CD4-positive, alpha-beta T cell treated with Interleukin-4 for 4 hours (primary cell): ENCODE measurements at places on chromosomes 7 and 10.

GRCh38 chr10:62915158-62915557, 99.0 kb upstream of the EGR2 start:
- no peak for DNase-seq

DNA sequence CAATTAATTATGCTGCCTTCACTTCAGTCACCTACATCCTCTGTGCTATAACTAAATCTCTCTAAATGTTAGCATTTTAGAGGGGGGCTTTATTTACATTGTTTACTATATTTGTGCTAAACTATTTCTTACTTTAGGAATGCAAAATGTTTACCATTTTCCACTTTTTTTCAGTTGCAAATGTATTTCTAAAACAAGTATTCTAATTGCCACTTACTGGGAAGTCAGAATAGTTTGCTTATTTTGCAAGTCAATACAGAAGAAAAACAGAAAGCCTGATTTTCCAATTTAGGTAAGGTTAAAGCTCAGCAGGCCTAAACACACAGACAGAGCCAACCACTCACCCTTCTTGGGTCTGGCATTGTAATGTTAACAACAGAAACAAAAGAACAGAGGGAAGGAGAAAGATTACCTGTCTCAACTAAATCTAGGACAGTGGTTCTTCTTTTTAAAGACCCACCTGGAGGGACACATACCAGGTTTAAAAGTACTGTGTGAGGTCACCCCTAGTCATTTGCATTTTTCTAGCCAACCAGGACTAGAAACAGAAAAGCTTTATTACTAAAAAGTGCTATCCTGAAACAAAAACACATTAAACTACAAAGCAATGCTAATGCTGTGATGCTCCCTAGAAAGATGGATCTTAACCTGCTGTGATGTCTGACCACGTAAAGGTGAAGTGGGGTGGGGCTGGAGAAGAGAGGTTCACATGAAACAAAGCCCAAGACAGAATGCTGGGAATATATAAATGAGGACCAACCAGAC, 178.2 kb downstream of the SLC25A13 start:
- DNase-seq, result no peak

GRCh38 chr10:119659951-119660350, 8.8 kb downstream of the BAG3 start:
- DNase-seq, result no peak

DNA sequence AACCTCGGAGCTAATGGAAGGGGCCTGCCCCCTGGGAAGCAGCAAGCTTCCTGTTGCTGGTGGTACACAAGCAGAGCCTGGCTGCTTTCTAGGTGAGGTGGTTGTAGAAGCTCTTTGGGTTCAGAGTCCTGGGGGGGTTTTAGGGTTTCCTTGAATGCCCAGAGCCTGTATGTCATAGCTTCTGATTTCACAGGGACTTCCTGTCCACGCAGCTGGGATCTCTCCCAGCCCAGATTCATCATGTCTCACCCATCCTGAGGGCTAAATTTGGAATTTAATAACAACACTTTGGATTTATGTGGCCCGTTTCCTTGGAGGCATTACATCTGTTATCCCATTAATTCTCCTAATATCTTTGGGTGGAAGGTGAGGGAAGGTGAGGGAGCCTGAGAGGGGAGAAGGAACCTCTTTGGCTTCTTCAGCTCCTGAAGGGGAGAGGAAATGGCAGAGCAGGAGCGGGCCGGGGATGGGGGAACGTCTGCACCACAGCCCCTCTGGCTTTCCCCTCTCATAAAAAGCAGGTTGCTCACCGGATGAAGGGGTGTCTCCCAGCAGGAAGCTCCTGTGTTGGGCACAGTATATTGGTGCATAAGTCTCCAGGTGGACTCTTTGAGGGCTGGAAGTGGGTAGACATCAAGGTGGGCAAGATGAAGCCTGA, 19.7 kb downstream of the RPS24 start:
- no peak for DNase-seq

DNA sequence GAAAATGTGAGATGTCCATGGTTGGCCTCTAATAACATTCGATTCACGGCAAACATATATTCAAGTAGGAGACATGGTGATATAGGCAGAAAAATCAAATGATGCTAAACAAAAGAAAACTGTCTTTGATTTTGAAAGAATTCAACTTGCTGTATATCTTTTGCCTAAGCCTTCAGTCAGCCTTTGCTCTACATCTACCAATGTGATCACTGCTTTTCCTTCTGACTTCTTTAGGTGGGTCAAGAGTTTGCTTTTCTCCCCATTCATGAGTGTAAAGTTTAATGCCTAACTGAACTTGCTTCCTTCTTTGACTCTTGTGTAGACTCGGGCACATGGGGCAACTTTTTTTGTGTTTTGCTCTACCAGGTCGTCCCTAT, 417 bp upstream of the HIF1AN start:
- DNase-seq, result no peak

DNA sequence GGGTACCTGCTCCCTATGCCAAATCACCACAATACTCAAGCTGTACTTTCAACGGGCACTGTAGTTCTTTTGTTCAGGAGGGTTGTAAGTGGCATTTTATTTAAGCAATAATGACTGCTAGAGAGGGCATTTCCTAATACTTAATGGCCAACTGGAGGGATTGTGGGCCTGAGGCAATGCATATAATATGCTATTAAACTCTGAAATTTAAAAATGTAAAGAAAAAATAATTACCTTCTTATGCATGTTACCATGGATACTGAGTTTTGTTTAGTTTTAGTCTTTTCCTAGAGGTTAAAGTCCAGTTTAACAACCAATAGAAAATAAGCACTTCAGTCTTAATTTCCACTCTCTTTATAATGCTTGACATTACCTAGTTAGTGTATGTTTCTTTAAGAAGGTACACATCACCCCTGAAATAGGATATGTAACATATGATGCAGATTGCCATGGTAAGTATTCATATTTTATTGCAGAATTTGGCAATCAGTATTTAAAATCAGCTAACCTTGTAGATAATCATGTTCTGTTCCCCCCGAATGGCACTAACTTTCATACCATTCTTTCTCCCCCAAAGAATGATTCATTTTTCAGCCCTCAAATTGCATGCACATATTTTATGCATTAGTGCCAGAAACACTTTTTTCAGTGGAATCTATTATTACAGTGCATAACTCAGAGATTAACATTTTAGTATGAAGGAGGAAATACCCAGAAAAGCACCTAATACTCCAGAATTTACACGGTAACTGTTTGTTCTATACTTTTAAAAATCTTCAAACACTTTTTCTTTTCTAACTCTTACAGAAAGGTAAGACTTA, 90.3 kb upstream of the ZNF438 start:
- no peak for DNase-seq

- DNase-seq, result no peak
Observed at GRCh38 chr7:153383781-153384180, 624.2 kb downstream of the ACTR3B start.

DNA sequence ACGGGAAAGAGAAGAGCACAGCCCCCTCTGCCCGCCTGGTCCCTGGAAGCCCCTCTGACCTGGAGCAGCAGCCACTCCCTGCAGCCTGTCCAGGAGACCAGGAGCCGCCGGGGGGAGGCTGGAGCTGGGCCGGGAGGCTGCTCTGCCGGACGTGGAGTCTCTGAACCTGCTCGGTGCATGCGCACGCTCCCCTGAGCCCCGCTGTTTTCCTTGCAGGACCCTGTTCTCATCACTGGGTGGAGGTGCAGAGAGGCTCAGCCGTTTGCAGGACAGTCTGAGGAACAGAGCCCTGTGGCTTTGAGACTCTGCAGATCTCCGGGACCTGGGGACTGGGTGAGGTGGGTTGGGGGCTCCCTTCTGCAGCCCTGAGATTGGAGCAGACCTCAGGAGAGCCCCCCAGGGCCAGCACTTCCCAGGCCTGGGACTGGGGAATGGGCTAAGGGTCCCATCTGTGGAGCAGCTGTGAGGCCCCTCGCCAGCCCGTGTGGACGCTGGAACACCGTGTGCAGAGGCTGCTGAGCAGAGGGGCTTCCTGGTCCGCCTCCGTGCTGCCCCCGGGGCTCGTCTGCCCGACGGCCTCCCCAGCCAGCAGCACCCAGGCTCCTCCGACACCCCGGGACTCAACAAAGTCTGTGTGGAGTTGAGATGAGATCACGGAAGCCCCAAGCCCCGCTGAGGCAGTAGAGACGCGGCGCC, 48.5 kb upstream of the ADGRA1 start:
- no peak for DNase-seq

GRCh38 chr10:89203237-89203636, 3.9 kb downstream of the CH25H start:
- DNase-seq, result no peak

GRCh38 chr7:92720604-92721350, 115.6 kb downstream of the CDK6 start:
- DNase-seq, result no peak

DNA sequence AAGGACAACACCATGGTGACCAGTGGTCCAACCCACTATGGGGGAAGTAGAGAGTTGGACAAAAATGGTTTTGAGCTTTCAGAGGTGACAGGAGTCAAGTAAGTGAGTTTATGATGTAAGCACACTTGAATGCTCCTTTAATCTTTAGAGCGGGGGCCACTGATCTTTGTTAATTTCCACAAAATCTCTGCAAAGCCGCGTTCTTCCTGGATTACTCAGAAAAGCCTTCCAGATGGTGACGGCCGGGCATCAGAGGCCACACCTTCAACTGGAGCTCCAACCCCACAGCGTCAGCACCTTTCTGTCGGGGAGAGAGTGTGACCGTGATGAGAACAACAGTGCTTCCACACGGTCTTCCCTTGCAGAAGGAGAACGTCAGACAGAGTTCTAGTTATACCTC, 35.2 kb upstream of the KLF6 start:
- no peak for DNase-seq

DNA sequence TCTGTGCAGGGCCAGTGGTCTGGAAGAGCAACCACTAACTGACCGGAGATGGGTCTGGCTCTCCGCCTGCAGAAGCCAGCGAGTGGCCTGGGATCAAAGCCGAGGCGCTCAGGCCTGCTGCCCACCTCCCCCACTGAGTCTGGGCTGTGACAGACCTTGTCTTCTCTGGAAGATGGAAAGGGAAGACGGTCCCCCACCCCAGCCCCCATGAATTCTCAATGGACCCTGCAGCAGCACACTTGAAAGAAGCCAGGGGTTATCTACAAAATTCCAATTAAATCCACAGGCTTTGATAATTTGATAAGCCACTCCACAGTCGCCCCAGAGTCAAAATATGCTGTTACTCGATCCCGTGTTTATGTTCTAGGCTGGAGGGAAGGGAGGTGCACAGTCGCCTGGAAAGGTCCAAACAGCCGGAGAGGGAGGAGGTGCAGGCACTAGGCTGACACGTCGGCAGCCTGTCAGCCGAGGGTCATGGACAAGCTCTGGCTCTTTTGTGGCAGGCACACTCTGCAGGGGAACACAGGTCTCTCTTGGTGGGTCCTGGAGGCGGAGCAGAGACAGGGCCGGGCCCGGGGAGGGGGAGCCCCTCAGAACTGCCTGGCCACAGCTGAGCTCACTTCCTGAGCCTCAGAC, 134.9 kb downstream of the SH3PXD2A start:
- DNase-seq, result no peak

- peak; percentile 45 for DNase-seq
Observed at GRCh38 chr7:23474094-23474828, 4.0 kb upstream of the IGF2BP3 start.

DNA sequence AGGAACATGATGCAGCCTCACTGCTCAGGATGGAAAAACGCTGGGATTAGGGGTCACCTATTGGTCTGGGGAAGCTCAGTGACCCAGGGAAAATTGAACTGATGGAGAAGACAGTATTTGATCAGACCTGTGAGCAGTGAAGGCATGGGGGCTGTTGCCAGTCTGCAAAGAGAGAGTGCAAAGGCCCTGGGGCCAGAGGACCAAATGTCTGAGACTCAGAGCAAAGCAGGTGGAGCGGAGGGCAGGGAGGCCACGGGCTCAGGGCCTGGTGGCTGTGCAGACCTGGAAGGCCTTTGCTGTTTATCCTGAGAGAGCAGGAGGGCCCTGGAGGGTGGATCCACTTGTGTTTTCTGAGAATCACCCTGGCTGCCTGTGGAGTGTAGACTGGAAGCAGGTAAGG, 67.1 kb downstream of the INPP5A start:
- no peak for DNase-seq

- DNase-seq, result no peak
Observed at GRCh38 chr7:1610678-1611302, 41.0 kb upstream of the PSMG3 start.

DNA sequence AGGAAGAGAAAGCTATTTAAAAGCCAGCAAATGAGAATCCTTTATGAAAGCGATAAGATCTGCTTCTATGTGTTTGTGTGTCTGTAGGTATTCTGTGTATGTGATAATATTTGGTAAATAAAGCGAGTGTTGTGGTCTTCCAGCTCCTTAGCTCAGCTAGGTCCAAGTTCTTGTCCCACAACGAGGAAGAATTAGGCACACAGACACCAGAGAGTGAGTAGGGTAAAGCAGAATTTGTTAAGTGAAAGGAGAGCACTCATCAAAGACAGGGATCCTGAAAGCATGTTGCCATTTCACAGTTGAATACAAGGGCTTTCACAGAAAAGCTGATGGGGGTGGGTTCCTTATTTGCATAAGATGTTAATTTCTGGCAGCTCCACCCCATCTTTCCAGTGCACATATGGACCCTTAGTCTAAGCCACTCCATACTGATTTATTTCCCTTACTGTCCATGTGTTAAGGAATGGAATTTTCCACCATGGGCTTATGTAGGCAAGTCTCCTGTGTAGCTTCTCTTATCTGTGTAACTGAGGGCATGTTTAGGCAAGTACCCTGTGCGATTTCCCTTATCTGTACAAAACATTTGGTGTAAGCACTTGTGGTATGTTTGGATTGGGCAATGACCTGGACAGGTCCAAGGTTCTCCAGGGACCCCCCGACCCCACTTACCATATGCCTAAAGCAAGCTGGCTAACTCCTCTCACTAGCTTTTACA, 165.9 kb upstream of the VIPR2 start:
- DNase-seq, result no peak

- no peak for DNase-seq
Observed at GRCh38 chr7:15972862-15973275, 286.4 kb upstream of the MEOX2 start.

DNA sequence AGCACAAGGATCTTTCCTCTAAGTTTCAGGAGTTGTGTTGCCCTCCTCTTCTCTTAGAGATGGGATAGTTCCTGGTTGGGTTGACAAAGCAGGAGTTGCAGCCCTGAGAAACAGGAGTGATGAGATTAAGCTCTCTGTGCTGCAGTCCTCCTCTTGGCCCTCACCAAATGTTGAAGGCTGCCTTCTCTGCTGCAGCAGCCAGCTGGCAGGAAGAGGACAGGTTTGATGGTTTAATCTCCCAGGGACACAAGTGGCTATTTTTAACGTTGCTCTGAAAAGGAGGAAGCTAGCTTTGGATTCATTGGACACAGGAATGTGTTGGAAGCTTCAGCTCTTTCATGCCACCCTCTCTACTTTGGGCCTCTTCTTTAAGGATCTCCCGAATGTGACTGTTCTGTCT, 9.4 kb downstream of the STRIP2 start:
- no peak for DNase-seq

- DNase-seq, result no peak
Observed at GRCh38 chr7:467393-467828, 52.2 kb downstream of the PDGFA start.

DNA sequence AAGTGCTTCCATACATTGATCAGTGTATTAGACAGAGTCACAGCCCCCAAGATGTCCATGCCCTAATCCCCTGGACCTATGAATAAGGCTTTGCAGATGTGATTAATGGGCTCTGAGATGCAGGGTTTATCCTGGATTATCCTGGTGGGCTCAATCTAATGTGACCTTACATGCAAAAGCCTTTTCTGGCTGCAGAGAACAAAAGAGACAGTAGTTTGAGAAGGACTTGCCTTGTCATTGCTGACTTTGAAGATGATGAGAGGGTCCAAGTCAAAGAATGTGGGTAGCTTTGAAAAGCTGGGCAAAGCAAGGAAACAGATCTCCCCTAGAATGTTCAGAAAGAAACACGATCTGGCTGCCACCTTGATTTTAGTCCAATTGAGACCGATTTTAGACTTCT, 238.7 kb downstream of the CCSER2 start:
- no peak for DNase-seq
